ENCODE measurements at places on chromosomes 2 and 18.

- peak; percentile 10 for DNase-seq
These were observed 9.8 kb upstream of the INO80D start for GRCh38 chr2:206095536-206096332.

- no peak for DNase-seq
These were observed 43.7 kb upstream of the DARS1 start for GRCh38 chr2:136029149-136029548.

- DNase-seq = no peak
These were observed 104.8 kb upstream of the FN1 start for GRCh38 chr2:215540658-215541057.

- no peak for DNase-seq
These were observed 122.2 kb downstream of the ACKR3 start for GRCh38 chr2:236691799-236692167.

DNA sequence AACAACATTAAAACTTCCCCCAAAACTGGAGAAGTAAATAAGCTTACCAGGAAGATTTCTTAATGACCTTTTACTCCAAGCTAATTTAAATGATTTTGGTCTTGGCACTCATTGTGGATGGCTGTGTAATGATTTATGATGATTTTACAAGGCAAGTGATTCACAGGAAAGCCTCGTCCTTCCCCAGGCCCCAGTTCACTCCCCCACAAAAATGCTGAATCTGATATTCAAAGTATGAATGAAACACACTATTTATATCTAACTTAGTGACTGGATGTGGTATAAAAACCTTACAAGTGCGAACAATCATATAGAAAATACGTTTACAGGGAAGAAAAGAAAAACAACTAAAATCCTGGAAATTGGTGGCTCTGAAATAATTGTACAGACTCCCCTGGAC lies 49.8 kb downstream of the ZNF516 start:
- no peak for DNase-seq

DNA sequence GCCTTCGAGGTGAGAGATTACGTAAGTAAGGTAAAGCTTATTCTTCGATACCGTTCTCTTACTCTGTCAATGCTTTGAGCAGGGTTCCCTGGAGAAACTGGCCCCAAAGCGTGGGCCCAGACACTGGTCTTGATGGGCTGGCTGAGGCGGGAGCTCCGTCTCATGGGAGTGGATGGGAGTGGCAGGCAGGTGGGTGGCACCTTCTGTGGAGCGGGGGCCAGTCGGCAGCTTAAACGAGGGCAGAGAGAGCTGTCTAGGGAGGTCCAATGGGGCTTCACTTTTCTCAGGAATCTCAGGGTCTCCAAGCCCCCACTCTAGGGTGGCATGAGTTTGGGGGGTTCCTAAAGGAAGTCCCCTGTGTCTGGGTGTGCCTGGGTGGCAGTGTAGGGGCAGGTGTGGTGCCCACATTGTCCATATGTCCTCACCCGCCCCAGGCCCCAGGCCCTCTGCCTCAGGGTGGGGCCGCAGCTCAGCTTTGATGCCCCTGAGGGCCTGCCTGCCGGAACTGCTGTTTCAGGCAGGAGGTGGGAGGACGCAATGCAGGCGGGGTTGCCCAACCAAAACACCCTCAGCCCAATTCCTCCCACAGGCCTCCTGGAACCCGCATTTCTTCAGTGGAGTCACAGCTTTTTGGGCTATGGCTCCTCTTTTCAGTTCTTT lies 32.5 kb upstream of the FOSL2 start:
- DNase-seq = no peak

- no peak for DNase-seq
These were observed 322.6 kb downstream of the AFF3 start for GRCh38 chr2:99819766-99820165.

DNA sequence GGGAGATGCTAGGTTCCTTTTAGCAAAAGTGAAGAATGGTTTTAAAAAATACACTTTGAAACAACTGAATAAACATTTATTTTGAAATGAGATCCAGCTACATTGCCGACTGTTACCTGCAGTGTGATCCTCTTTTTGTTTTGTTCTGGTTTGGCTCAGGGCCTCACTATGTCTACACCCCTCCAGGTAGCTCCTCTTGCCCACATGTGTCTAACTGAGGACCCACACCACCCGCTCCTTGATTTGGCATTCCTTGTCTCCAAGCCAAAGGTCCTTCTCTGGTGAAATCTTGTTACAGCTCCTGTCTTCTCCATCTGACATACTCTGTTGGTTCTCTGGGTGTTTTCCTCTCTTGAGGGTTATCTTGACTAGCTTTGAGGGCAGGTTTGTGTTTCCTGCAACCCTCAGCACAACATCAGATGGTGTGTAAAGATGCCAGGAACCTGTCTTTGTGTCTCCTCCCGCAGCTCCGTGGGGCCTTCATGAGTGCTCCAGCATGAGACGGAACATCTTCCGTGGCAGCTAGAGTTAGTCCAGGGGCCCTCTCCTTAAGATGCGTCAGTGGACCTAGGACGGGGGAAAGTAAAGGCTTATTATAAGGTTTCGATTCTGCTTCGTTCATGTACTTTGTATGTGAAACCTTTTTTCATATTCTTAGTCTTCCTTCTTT lies 32.1 kb downstream of the MAP4K4 start:
- no peak for DNase-seq

DNA sequence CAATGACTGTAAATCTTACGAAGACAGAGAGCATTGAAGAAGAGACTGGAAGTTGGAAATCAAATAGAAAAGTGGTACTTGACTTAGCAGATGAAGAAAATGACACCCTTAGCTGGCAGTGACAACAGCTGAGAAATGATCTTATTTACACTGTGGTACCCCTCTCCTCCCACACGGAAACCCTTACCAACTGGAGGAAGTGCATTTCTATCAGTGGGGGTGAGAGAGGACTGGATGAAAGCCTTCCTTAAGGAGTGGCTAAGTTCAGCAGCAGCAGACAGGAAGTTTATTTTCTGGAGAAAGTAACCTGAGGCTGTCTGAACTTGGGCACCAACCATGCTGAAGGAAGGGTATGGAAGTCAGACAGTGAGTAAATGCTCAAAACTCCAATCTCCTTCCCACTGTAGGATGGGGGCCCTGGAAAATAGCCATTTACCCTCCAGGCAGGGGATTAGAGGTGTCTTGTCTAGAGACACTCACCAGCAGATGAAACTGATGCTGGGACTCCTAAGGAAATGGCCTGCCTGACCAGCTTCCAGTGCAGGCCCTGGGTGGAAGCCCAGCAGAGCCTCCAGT lies 160.2 kb upstream of the NCK2 start:
- DNase-seq = no peak

- peak; percentile 59 for DNase-seq
These were observed 7.7 kb downstream of the MAPRE3 start for GRCh38 chr2:26978061-26978596.

DNA sequence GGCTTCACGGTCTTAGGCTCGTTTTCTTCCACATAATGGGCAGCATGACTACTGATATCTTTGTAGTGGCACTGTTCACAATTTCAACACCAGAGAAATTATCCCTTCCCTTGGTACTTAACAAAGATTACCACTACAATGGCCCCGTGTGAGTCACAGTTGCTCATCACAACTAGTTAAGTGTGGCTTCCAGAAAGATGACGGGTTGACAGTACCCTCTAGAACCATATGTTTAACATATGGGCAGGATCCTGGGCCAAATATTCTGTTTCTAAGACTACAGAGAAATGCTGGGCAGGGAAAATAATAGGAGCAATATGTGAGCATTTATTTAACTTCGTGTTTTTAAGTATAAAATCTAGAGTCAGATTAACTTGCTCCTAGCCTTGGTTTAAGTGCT lies 780.1 kb upstream of the LINC00305 start:
- peak; percentile 33 for DNase-seq

- DNase-seq = no peak
These were observed 131.6 kb upstream of the IL1R2 start for GRCh38 chr2:101860157-101860556.

DNA sequence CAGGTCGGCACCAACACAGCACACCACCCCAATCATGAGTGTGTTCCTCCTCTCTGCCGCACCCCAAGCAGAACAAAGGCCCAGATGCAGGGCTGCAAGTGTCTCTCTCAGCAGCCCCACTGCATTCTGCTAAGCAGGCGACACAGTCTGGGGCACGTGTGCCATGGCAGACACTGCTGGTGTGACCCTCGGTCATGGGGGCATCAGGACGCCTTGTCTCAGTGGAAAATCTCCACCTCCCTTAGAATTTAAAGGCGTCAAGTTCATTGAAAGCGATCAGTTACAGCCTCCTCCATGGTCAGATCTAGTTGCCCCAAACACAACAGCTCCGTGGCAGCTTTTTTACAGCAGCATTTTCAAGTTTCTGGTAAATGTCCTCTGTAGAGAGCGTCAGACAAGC lies 57.2 kb downstream of the ADNP2 start:
- no peak for DNase-seq

- DNase-seq = no peak
These were observed 73.0 kb upstream of the ZNF397 start for GRCh38 chr18:35167857-35168256.

GRCh38 chr2:9300829-9301453 lies 94.3 kb downstream of the ASAP2 start:
- DNase-seq = no peak

GRCh38 chr2:220455351-220455990 lies 828.0 kb downstream of the SLC4A3 start:
- DNase-seq = no peak

- DNase-seq = no peak
These were observed 33.7 kb upstream of the CCBE1 start for GRCh38 chr18:59730896-59731295.

- DNase-seq = no peak
These were observed 22.0 kb downstream of the MARCHF4 start for GRCh38 chr2:216350214-216350791.

- DNase-seq = no peak
These were observed 575.1 kb upstream of the CDH7 start for GRCh38 chr18:65175681-65176080.

DNA sequence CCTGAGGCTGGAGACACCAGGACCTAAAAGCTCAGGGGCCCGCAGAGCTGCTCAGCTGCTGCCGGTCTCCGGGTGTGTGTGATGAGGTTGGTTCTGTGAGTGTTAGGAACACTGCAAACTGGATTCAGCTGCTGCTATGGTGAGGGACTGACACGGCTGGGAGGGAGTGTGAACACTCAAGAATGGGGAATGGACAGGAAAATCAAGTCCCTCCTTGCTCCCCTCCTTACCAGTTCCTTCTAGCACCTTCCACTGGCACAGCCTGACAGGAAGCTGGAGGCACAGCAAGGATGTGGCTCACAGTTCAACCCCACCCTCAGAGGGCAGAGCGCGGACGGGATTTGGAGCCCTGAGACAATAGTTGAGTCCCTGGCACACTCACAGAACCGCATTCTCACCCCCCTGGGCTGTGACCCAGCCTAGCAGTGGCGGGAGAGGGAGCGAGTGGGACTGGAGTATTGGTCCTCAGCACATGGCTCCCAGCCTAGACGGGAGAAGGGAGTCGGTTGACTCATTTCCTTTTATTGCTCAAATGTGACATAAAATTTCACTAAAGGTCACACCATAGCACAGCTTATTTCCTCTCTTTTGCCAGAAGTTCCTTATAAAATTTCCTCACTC lies 42.5 kb downstream of the LRRC30 start:
- DNase-seq = no peak

- DNase-seq = peak; percentile 33
These were observed 1.7 kb upstream of the ZNF532 start for GRCh38 chr18:58862851-58863538.

- no peak for DNase-seq
These were observed 101.2 kb upstream of the ALK start for GRCh38 chr2:30022444-30023071.

DNA sequence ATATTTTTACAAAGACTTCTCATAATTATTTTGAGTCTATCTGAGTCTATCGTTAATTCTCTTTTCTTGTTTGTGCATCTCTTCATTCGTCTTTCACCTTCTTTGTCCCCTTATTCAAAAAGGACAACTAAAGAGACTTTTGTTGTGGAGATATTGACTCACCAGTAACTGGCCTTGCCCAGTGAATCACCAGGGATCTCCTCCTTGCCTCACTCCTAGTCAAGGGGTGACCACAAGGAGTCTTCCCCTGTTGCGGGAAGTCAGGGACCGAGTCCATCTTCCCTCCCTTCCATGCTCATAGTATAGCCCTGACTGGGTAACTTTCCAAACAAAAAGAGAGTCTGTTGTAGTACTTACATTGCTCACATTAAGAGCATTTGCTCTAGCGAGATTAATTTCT lies 158.9 kb downstream of the NEB start:
- no peak for DNase-seq

DNA sequence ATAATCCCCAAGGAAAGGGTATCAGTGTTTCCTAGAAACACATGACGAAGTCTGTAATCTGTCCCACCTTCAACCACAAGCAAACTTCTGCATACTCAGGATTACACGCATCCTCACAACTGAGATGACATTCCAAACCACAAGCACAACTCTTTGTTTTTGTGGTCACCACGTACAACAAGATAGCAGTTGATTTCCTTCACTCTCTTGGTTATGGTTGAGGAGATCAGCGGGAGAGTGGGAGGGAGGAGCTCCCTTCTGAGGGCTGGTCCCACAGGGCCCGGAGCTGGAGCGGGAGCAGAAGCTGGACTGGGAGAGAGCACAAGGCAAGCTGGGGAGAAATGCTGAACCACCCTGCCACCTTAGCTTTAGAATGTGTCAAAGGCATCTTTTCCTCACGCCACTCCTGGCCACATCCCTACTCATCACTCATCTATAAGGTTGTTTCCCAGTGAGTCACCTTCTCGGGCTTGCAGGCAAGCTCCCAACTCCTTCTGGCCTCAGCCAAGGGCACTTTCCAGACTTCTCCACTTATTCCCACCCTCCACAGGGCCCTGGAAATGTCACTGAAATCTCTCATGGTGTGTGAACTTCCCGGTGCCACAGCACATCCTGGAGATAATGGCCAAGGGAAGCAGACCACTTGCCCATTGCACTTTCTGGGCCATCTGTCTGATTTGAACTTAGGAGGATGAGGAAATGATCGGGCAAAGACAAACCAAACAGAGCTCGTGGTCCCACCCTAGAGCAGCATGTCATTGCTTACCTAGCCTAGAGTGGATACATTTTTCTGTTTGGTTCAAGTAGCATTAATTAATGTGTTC lies 98.9 kb upstream of the LGALSL start:
- no peak for DNase-seq

DNA sequence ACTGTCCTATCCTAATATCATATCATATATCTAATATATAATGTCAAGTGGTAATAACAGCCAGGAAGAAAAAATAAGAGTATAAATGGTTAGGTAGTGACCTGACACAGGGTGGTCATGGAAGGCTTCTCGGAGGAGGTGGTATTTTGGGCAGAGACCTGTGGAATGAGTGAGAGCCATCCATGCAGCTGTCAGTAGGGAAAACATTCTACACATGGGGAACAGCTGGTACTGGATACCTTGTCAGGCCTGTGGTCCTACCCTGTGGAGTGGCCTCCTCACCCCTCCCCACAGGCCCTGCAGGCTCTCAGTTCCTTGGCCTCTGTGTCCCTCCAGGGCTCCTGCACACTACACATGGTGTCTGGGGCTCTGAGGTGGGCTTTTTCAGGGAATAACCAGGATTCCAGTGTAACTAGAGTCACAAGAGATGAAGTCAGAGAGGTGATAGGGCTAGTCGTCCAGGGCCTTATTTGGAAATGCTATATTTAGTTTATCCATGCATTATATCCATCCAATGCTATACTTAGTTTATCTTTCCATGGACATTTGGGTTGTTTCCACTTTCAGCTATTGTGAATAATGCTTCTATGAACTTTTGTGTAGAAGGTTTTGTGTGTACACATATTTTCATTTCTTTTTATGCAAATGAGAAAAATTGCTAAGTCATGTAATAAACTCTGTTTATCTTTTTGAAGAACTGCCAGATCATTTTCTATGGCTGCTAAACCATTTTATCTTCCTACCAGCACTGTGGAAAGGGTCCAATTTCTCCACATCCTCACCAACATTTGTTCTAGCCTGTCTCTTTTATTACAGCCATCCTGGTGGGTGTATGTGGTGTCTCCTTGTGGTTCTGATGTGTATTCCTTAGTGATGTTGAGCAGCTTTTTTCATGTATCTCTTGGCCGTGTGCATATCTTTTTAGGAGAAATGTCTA lies 75.6 kb downstream of the TPGS2 start:
- DNase-seq = no peak
